Choroid plexus epithelial cell (primary cell): ENCODE measurements at places on chromosomes 6 and 20.

DNA sequence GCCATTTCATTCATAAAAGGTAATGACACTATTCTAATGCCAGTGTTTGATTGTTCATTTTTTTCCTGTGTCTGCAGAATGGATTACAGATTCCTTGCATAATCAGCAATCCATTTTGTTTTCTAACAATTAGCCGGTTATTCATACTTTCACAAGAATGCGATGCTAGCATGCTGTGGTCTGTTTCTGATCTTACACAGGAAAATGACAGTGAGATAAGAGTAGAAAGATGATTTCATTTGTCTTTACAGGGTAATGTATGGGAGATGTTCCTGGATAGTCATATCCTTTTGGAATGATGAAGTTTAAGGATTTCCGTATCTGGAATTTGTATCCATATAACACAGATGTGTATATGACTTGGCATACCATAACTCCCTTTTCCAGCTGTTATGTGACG lies 207.3 kb downstream of the FARS2 start:
- DNase-seq = peak; percentile 38

- DNase-seq = peak; percentile 57
Observed at GRCh38 chr6:128070406-128070805, 169.5 kb upstream of the THEMIS start.

DNA sequence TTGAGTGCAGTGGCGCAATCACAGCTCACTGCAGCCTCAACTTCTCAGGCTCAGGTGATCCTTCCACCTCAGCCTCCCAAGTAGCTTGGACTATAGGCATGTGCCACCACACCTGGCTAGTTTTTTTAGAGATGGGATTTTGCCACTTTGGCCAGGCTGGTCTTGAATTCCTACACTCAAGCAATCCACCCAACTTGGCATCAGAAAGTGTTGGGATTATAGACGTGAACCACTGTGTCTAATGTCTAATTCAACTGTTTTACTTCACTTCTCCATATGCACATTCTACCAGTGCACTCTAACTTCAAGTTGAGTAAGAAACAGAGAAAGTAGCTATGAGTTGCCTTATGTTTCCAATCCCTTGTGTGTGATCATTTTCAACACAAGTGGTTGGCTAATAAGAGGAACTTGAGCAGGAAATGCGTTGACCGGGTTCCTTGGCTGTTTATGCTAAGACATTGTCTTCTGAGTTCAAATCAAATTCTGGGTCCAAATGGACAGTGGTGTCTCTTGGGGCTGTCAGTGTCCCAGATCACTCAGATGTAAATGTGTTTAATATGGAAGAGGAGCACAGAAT lies 23.9 kb downstream of the ZNF337 start:
- DNase-seq = no peak

- no peak for DNase-seq
Observed at GRCh38 chr20:39429726-39430125, 467.6 kb downstream of the DHX35 start.

DNA sequence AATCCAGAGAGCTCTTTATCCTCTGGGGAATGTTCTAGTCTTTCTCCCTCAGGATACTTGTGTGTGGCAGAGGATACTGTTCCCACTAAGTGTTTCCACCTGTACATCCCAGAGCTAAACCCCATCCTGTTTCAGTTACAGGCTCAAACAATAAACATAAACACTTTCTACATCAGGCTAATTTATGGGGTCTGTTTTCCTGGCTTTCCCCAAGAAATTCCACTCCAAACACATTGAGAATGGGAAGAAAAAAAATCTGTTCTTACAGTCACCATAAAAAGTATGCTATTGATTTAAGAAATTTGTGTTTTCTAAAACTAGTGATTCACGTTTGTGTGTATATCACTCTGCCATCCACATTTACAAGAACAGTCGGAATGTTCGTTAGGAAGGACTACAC lies 293.9 kb upstream of the FOXQ1 start:
- DNase-seq = no peak

DNA sequence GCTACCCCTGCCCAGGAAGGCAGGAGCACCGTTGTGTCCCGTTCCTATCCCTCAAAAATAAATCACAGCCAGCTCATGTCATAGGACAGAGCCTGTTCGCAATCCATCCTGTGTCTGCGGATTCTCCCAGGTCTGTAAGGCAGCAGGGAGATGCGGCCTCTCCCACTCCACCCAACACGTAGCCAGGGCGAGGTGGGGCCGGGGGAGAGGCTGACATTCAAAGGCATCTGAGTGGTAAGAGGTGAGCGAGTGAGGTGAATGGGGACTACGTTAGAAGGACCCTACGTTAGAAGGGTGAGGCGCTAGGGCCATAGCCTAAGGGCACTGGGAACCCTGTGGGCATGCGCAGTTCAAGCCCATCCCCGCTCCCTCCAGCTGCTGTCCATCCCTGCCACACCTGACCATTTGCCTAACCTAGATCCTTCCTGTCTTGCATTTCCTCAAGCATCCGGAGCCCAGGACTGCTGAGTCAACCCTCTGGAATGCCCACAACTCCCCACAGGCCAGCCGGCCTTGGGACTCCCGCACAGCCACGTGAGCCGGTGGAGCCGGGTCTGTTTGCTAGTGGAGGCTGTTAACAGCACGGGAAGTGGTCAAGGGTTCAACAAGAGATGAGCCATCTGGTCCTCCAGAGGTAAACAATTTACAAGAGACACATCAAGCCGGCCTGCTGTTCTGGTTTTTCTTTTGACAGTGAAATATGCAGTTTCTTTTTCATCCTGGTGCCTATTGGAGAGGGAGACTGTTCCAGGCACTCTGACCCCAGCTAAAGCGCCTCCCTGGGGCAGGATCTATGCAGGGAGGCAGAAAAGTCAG lies 45.9 kb downstream of the RIPOR3 start:
- DNase-seq = peak; percentile 100

GRCh38 chr20:40319741-40320516 lies 369.1 kb downstream of the MAFB start:
- no peak for DNase-seq

GRCh38 chr6:43810965-43811732 lies 41.1 kb downstream of the VEGFA start:
- DNase-seq = no peak

- DNase-seq = peak; percentile 39
Observed at GRCh38 chr6:21595285-21596144, 2.0 kb downstream of the SOX4 start.

DNA sequence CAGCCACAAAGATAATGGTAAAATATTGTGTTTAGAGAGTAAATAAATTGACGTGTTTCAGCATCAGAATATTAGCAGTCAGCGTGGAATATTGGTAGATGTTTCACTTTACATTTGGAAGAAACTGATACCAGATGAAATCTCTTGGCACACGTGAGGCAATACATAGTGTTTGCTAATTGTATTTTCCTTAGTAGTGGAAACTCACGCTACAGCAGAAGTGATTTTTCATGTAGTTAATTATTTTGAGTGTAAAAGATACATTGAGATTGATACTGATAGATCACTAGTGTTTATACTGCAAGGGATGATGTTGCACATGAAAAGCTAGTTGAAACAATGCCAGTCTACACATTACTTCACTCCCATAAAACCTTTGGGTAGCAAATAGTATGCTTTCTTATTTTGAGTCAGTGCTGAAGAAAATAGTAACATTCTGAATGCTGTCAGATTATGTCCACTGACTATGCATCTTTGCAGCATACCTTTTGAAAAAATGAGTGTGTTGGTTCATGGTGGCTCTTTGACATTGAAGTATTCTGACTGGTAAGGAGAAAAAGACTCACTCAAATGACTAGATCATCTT lies 59.3 kb downstream of the CD2AP start:
- DNase-seq = no peak

DNA sequence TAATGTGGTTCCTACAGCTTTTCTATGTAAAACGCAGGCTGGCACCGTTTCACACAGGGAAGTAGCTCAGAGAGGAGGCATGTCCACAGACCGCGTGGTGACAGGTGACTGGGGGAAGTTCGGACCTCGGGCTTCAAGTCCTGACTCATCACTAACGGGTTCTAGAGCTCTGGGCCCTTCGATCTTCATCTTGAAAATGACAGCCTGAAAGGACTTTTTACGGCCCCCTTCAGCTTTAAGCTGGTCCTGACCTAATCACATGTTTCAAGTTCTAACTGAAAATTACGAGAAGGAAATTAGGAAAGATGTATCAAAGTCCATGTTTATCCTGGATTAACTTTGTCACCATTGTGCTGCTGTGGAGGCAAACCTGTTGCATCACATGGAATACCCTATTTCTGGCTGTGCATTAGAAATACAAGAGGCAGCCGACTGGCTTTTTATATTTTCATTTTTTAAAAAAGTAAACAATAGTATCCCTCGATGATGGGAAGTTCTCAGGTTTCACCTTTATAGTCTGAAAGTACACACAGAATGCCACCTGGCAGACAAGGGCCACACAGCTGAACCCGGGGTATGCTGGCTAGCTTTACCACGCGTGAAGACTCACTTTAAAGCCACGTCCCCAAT lies 2.0 kb downstream of the MAN1A1 start:
- no peak for DNase-seq

- DNase-seq = peak; percentile 87
Observed at GRCh38 chr6:163356324-163356723, 58.2 kb upstream of the QKI start.

- no peak for DNase-seq
Observed at GRCh38 chr20:57108742-57109570, 157.5 kb downstream of the BMP7 start.

GRCh38 chr6:11917951-11918738 lies 94.0 kb upstream of the HIVEP1 start:
- peak; percentile 82 for DNase-seq

DNA sequence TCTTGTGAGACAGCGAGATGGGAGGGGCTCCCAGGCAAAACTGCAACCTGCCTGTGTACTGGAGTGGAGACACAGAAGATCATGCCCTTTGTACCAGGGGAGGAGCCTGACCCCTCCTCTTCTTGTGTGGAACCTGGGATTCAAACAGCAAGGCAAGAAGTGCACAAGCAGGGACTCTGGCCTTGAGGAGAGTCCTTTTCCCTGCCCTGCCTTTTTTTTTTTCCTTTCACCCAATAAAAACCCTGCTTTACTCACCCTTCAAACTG lies 251.8 kb upstream of the OPRM1 start:
- no peak for DNase-seq

- peak; percentile 93 for DNase-seq
Observed at GRCh38 chr20:56986931-56987720, 279.3 kb downstream of the BMP7 start.

DNA sequence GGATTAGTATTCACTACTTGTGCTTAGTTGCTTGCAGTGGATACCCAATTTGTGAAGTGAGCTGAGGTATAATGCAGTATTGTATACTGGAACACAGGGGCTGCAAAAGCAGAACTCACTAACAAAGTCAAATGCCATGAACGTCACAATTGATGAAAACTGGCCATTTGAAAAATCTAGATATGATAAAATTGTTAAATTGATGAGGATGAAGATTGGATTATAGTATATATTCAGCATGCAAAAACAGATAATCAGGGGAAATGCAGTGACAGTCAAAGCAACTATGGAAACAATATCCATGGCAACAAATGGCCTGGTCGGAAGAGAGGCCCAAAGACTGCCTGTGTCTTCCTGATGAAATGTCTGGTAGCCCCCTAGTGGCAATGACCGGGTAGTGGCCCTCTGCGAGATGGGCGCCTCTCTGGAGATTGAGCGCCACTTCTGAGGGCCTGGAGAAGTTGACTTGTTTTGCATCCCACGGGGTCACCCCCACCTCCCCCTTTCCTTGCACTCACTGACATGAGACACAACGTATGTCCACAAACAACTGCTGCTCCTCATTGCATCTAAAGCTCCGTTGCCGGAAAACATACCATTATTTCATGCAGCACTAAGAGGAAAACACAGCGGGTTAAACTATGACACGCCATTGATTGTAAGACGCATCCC lies 43.6 kb downstream of the C6orf15 start:
- peak; percentile 89 for DNase-seq

DNA sequence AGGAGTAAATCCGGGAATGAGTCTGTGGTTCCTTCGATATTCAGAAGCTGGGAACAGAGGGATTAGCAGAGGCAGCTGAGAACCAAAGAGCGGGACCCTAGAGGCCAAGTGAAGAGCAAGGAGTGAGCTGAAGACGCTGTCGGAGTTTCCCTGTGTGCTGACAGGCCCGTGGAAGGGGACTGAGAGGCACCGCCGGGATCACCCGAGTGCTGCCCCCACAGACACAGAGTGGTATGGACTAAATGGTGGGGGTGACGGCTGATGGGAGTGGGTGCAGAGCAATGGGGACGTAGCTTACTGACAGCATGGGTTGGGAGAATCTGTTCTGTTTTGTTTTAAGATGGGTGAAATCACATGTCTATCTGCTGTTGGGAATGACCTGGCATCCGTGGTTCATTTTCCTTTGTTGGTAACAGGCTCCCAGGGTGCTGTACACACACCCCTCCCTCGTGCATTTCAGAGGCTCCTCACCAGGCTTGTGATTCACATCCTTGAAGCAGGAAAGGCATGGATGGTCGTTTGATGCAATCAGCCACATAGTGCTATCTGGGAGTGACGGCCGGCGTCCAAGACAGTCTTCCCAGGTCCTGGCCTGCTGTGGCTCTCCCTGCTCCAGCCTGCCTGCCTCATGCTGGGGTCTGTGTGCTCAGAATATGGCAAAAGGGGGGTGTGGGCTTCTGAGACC lies 97.4 kb downstream of the THBS2 start:
- DNase-seq = peak; percentile 75

- DNase-seq = peak; percentile 64
Observed at GRCh38 chr20:15799871-15800270, 773.4 kb downstream of the KIF16B start.

DNA sequence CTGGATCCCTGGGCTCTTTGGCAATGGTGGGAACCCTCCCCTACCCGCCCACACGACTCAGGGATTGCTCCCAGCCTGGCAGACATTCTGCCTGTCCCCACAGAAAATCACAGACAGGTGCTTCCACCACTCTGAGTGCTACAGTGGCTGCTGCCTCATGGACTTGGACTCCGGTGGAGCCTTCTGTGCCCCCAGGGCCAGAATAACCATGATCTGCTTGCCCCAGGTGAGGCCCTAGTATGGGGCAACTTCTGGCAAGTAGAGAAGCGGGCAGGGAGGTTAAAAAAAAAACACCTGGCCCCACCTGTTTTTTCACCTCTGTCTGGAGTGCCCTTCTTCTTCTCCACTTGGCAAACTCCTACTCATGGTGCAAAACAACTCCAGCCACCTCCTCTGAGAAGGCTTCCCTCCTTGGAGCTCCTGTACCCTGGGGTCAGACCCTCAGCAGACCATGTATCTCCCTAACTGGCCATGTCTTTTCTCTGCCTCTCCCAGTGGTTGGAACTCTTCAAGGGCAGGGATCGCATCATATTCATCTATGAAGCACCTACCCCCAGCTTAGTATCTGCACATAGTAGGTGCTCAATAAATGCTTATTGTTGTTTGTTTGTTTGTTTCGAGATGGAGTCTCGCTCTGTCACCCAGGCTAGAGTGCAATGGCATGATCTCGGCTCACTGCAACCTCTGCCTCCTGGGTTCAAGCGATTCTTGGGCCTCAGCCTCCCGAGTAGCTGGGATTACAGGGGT lies 1.1 kb downstream of the CLPSL2 start:
- no peak for DNase-seq

GRCh38 chr6:109521080-109521479 lies 38.1 kb upstream of the ZBTB24 start:
- DNase-seq = no peak

- DNase-seq = no peak
Observed at GRCh38 chr6:108565091-108565766, 4.5 kb downstream of the FOXO3 start.

- DNase-seq = peak; percentile 57
Observed at GRCh38 chr6:42230345-42231321, 13.0 kb upstream of the MRPS10 start.
